Stimulated activated naive CD4-positive, alpha-beta T cell treated with Interleukin-2 at 50 U/mL for 16 hours (primary cell): ENCODE measurements at places on chromosomes 11 and 22.

DNA sequence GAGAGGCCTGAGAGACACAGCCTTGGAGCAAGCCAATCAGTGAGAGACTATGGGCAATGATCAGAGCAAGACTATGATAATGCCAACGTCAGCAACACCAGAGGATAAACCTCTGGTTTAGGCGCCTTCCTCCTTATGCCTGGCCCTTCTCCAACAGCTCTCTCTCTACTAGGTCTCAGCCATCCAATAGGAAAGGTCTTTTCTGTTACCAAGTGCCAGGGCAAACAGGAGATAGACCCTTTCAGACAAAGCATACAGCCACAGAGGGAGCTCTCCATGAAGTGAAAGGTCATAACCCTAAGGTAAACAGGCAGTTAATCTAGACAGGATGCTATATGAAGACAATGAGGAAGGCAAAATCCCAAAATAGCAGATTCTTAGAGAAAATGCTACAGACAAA lies 9.5 kb downstream of the STK33 start:
- no peak for DNase-seq

GRCh38 chr22:48143856-48144255 lies 1381.4 kb downstream of the TBC1D22A start:
- DNase-seq: no peak

DNA sequence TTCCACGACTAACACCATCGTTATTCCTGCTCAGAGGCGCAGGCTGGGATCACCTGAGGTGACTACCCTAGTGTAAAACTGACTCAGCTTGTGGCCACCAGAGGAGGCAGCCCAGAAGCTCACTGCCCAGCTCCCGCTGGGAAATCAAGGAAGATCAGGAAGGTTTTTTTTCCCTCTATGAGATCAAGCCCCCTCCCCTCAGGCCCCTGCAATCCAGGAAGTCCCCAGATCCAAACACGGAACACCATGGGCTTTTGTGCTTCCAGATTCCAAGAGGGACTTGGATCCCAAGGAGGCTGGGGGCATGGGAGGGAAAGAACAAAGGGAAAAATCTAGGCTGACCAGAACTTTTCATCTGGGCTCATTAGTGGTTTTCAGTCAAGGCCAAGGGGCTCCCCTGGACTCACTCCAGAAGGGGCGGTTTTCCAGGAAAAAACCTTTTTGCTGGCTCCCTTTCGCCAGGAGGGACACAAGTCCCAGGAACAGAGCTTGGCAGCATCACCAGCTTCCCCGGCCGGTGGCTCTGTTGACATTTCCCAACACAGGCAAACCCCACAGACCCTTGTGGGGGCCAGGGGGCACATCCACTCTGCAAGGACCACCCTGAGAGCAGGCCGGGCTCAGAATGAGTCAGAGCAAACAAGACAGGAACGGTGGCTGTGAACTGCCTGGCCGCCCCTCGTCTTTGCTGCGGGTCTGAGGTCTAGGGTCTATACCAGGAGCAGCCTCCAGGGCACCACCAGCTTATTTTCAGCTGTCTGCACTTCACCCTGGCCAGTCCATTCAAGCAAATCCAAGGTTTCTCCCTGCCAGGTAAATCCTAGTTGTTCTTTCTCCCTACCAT lies 36.8 kb downstream of the MYH9 start:
- no peak for DNase-seq

DNA sequence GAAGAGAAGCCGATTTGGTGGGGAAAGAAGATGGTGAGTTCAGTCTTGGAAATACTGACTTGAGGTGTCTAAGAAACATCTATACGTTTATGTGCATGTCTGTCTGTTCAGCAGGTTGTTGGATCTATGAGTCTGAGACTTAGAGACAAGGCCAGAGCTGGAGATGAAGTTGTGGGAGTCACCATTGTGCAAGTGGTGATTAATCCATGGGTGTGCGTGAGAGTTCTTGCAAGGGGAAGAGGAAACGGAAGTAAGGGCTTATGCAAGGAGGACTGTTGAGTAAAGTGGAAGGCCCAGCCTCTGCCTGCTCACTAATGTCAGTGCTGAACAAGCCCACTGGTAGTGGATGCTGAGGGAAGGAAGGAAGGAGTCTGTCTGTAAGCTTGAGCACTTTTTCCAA lies 9.7 kb downstream of the TMEM45B start:
- no peak for DNase-seq

DNA sequence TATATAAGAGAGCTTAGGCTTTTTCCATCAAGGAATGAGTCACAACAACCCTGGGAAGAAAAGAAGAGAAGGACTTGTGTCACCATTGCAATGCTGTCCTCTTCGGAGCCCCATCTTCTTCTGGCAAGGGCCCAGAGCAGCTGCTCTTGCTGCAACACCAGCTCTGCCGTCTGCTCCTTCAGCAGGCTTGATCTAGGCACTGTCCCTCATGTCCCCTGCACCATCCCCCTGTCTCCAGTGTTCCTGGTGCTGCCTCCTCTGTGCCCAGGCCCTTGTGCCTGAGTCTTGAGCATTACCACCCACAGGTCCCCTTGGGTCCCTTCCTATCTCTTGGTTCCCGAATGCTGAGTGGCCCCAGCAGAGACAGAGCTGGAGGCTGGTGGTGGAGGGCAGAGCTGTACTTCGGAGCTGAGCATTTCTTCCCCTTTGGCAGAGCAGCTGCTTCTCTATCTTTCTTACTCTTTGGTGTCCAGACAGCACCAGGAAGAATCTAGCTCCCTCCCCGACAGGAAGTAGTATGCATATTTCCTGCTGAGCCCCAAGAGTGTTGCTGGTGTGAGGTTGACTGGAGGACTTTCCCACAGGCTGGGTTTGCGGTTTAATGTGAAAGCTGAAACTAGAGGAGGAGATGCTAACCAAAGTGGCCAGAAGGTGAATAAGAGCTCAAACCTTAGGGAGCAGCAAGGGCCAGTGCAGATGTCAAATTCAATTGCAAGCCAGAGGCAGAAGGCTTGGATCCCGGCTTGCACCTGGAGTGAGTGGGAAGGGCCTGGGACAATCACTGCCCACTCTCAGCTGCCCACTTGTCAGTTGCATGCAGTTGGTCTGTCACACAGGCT lies 27.8 kb downstream of the WEE1 start:
- DNase-seq: peak; percentile 46

DNA sequence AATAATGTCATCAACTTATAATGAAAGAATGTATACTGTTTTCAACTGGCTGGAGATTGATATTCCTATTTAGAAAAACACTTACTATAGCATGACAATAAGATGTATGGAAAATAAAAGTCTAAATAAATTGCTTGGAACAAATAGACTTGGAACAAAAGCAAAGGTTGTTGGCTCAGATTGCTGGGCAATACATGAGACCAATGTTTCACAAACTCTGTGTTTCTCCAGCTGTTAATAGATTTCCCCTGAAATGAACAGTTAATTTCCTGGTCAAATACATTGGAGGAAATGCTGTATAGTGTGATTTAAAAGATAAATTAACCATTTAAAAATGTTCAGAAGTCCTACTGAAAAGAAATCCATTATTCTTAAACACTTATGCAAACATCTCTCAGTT lies 40.1 kb upstream of the CTSC start:
- DNase-seq: no peak
